Activated CD4-positive, alpha-beta T cell treated with anti-CD3 and anti-CD28 coated beads, Interleukin-2, amount 10 ng/mL, durations not matched to agents 7 days and 5 days (primary cell): ENCODE measurements at places on chromosomes 1 and 21.

GRCh38 chr1:114756009-114756892, 1.5 kb downstream of the CSDE1 start:
- DNase-seq: no peak

GRCh38 chr1:27116697-27117096, 38.2 kb downstream of the SLC9A1 start:
- no peak for DNase-seq

DNA sequence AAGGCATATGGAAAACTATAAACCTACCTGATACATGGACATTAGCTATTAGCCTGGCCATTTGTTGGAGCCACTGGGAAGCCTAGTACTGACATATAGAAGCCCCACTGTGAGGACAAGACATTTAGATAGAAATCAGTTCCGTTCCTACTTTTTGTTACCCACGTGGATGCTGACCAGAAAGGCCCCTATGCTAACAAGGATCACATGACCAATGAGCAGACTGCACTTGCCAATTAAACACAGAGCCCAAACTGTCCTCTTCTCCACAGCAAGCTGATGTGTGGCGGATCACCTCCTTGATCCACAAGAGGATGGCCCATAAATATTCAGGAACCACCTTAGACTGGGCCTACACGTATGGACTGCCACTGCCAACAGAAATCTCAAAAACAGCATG, 11.2 kb upstream of the OR6K3 start:
- DNase-seq: no peak

DNA sequence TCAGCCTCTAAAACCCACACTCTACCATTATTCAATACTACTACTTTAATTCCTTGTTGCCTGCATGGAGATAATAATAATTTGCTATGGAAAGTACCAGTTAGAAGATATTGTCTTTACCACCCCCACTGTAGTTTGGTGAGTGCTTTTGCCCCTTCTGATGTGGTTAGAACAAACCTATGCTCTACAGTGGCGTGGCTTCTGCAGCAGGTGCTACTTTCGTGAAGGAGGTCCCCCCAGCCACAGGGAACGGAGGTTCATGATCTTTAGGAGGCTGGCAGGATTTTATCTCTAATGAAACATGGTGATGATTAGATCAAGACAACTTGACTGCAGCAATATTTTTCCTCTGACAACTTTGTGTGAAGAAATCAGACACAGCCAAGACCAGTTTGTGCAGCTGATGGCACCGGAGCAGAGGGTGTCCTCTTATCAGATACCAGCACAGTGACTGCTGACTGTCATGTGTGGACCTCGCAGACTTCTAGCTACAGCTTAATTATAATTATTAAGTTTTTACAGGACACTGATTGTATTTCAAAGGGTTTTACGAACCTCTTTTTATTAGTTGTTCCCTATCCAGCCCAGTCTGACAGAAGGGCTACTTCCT, 10.7 kb upstream of the TCHH start:
- DNase-seq: no peak

DNA sequence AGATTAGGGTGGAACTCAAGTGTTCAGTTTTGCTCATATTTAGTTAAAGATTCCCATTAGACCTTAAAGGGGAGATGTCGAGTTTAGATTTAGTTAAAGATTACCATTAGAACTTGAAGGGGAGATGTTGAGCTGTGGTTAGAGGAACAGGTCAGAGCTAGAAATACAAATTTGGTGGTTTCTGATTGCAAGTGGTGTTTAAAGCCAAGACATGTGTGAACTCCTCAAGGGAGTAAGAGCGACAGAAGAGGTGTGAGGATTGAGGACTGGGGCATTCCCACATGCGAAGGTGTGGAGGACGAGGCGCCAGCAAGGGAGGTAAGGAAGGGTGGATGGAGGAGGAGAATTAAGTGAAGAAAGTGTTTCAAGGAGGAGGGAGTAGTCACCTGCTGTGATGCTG, 168.6 kb downstream of the IER5 start:
- DNase-seq: no peak

- DNase-seq: no peak
Measured at GRCh38 chr1:7783178-7783711, 846 bp upstream of the PER3 start.

GRCh38 chr1:82733645-82734044, 932.9 kb downstream of the ADGRL2 start:
- no peak for DNase-seq

- no peak for DNase-seq
Measured at GRCh38 chr1:87123610-87124009, 205.1 kb upstream of the LMO4 start.

- DNase-seq: no peak
Measured at GRCh38 chr1:47031059-47031458, 7.6 kb downstream of the CYP4X1 start.

DNA sequence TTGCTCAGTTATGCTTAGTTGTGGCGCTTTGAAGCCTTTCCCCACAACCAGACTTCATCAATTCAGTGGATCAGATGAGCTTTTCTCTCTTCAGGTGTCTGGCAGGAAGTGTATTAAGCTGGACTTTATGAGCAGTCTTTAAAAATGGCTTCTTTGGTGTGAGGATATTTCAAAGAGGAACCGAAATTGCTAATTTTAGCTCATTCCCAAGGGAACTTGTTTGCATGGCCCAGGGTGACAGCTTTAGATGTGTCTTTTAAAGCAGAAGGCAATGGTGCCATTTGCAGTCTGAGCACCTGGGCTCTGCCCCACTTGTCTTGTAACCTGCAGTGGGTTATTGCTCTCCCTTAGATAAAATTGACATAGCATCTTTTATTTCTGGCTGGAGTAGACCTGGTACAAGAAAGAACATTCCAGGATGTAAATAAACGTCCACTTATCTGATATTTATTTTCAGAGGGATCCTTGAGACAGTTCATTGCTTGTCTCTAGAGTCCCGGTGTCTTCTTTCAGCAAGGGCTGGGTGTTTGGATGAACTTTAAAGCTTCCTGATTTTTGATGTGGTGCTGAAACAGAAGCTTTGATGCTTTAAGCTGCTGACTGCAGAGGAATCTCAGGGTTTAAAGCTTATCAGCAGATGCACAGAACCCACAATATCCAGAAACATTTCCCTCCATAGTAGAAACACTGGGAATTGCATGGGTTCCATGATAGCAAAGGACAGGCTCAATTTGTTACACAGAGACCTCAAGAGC, 241.7 kb downstream of the ADGRL2 start:
- no peak for DNase-seq

- DNase-seq: no peak
Measured at GRCh38 chr1:225567789-225568188, 85.1 kb downstream of the ENAH start.

GRCh38 chr1:225943582-225943981, 2.6 kb upstream of the LEFTY2 start:
- DNase-seq: no peak

DNA sequence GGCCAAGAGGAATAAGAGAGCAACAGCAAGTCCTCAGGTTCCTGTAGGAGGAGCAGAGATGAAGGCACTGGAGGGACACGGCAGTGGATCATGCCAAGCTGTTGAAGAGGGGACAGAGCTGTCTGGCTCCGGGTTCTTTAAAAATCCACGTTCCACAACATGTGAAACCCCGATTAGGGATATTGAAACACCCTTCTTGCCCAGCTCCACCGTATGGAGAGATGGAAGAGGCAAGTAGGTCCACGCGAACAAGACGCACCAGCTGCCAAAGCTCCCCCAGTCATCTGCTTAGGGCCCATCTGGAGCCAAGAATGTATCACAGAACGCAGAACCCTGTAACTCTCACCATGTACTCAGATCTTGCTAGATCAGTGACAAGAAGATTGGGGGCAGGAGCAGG, 3.9 kb downstream of the C1orf198 start:
- no peak for DNase-seq

DNA sequence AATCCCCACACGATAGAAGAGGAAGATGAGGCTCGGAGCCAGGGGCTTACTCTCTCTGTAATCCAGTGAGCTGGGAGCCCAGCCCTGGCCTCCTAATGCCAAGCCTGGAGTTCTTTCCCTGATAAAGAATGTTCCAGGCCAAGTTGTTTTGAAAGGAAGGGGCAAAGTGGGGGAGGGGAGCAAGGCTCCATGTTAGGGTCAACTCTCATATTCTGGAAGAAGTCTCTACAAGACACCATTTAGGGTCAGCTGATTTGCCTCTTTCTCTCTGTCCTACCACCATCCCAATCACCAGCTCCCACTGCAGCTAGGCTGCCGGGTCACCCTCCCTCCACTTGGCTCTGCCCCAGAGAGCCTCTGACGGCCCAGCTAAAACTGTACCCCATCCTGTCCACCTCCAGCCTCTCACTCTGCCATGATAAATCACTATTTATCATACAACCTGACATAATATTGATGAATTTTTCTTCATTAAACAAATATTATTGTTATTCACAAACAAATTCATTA, 95.0 kb downstream of the GLIS1 start:
- no peak for DNase-seq

- DNase-seq: no peak
Measured at GRCh38 chr1:236922190-236922589, 82.1 kb downstream of the MT1HL1 start.

- no peak for DNase-seq
Measured at GRCh38 chr1:99658031-99658290, 12.0 kb downstream of the PALMD start.

DNA sequence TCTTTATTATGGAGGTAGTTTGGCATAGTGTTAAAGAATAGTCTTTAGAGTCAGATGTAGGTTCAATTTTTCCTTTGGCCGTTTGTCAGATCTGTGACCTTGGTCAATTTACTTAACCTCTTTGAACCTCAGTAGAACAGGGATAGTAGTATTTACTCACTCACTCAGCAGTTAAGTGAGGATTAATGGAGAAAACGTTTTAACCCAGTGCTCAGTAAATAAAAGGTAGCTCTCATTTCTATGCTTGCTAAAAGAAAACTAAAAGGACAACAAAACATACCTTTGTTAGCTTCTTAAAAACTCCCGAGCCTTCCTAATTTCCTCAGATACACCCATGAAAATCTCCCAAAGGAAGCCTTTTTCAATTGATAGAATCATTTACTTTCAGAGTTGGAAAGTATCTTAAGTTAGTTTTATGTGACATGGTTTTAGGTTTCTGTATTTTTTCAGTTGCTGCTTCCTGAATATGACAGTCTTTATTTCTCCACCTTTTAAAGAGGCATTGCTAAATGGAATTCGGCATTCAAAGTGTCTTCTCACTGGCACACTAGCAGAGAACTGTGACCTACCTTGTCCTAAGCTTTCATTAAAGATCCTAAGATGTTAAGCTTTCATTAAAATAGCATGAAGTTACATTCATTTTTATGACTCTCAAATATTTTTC, 7.8 kb downstream of the ABCD3 start:
- DNase-seq: no peak

GRCh38 chr1:161994175-161994668, 29.4 kb downstream of the OLFML2B start:
- no peak for DNase-seq

DNA sequence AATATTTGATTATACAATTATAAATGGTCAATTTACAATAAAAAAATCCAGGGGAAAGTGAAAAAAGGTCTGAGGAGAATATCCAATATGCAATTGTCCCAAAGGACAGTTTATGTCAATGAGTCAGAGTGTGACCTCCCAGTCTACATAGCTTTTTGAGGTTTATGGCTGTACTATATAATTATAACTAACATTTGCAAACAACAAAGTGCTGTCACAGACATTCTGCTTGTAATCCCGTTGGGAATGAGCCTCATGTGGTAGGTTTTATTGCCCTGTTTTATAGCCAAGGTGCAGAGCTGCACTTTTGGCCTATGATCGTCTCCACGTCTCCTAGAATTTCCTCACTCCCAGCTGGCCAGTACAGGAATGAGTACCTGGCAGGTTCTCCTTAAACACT, 103.8 kb downstream of the ADSS2 start:
- DNase-seq: no peak

DNA sequence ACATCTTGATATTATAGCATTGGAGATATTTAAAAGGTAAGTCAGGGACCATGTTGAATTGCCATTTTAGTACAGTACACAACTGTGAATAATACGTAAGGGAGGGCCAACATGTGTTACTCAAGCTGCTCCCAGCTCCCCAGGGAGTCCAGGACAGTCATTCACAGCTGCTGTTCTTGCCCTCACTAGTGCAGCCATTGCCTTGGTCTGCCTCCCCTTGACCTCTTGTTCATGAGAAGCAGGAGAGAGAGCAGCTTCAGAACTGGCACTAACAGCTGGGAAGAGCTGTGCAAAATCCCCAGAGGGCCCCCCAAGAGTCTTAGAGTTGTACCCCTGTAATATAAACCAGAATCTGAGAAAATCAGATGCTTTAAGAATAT, 16.4 kb downstream of the TCEANC2 start:
- DNase-seq: no peak

DNA sequence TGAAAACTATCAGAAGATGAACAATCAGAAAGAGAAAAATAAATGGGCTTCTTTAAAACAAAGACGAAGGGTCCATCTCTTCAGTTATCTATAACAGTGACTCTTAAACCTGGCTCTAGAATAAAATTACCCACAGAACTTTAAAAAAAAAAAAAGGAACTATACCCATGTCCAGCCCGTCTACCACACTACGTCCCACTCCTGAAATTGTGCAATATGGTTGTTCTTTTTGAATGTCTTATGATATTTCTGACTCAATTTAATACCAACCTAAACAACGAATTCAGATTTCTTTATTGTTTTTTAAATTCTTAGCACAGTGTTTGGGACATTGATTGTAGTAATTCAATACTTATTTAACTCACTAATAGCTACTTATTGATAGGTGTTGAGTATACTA, 246.3 kb downstream of the DPYD start:
- no peak for DNase-seq

DNA sequence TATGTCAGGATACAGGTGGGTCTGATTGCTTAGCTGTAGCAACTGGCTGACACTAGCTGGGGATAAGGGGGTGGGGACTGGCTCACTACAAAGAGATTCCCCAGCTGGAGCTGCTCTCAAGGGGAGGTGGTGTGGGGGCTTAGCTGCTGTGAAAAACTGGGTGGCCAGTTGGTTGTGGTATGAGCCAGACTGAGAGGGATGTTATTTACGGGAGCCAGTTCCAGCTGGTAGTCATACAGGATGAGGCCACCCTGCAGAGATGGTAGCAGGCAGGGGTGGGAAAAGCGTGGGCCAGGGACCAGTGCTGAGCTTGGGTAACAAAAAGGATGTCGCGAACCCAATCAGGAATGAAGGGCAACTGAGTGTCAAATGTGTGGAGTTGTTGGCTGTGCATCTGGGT, 204.0 kb upstream of the C21orf91 start:
- no peak for DNase-seq

DNA sequence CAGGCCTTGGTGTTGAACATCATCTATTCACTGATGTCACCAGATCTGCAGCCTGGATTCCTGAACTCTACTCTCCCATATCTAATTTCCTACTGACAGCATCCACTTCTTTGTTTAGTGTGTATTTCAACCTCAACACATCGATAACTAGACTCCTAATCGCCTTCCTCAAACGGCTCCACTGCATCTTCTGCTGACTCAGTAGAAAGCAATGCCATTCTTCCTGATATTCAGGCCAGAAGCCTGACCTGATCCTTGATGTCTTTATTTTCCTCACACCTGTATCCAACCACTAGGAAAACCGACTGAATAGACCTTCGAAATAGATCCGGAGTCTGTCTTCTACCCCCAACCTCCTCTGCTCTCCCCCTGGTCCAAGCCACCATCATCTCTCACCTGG, 466.9 kb downstream of the PCP4 start:
- DNase-seq: no peak
